ENCODE measurements at places on chromosomes 5 and 9.

GRCh38 chr5:129217179-129217578 lies 122.6 kb downstream of the ISOC1 start:
- DNase-seq: no peak

- no peak for DNase-seq
Observed at GRCh38 chr5:51960617-51961121, 577.4 kb downstream of the ISL1 start.

DNA sequence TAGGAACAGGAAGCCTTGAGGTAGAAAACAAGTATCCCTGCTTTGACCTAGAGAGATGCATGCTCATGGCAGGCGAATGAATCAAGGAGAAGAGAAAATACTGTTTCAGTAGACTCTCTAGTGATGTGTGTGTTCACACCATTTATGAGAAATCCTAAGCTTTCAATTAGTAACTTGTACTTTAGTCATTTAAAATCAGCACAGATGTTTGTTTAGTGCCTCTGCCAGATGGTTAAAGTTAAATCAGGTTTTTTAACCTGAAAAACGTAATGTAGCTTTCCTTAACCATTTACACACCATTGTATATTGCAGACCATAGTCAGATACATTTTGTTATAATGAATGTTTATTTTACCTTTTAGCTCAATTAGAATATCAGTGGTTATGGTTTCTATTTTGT lies 5.0 kb downstream of the TJP2 start:
- no peak for DNase-seq

- no peak for DNase-seq
Observed at GRCh38 chr5:142290577-142291299, 34.1 kb downstream of the SPRY4 start.

- no peak for DNase-seq
Observed at GRCh38 chr5:119743927-119744326, 114.6 kb downstream of the FAM170A start.

GRCh38 chr5:73901043-73901442 lies 275.0 kb downstream of the ARHGEF28 start:
- no peak for DNase-seq

- DNase-seq: peak; percentile 78
Observed at GRCh38 chr5:112146323-112147226, 272.5 kb downstream of the EPB41L4A start.

DNA sequence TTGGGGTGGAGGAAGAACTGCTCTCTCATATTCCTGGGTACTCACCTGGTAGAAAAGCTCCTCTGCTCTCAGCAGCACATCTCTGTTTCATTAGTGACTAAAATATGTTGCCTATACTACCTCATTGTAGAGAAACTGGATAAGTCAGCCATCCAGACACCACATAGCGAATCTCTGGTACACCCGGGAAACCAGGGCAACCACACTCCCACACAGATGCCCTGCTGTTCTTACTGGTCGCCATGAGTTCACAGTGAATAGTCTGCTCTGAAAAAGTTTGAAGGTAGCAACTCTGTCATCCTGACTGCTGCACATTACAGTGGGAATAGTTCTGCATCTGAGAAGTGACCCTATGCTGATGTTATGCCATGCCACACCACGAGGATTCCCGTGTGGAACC lies 135.0 kb downstream of the ENTREP1 start:
- no peak for DNase-seq

- no peak for DNase-seq
Observed at GRCh38 chr9:89528540-89528939, 30.6 kb upstream of the SEMA4D start.

GRCh38 chr5:179355976-179356974 lies 11.0 kb upstream of the ADAMTS2 start:
- DNase-seq: no peak

- DNase-seq: no peak
Observed at GRCh38 chr9:90659650-90660364, 17.2 kb upstream of the DIRAS2 start.

DNA sequence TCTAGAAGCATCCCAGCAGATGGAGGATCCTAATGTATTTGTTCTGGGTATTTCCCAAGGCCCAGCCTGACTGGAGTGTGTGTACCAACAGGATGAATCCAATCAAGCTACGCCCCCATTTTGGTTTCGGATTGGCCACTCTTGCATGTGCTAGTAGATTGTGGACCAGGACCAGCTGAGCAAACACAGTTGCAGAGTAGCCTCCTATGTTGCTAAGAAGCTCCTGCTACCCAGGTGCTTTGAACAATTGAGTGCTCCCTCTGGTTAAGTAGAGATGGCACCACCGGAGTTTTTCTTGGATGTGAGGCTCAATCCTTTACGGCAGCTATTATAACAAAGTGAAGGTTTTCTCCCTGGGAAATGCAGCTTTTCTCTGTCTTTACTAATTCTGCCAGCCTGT lies 204.5 kb downstream of the NTRK2 start:
- DNase-seq: no peak

DNA sequence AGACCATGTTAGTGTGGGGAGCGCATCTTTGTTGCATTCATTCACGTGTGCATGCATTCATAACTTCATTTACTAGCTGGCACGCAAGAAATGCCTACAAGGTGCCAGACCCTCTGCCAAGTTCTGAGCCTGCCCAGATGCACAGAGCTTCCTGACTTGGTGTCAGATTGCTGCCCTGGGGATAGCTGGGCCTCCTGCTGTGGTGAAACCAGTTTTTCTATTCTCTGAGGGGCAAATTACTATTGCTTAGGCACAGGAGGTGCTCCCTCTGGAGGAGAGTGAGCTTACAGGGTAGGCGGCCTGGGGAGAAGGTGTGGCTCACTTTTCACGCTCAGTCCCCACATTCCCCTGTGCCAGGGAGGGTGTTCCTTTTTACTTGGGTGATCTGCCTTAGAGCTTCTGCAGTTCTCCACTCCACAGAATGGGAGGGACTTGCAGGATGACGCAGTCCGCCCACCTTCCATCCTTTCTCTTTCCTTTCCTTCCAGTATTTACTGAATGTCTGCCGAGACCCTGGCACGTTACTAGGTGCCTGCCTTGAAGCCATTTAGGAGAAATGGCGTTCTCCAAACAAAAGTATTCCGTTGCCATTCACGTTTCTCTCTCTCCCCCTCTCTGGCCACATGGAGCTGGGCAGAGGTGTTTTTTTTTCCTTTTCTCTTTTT lies 27.9 kb upstream of the CTNNA1 start:
- peak; percentile 53 for DNase-seq

DNA sequence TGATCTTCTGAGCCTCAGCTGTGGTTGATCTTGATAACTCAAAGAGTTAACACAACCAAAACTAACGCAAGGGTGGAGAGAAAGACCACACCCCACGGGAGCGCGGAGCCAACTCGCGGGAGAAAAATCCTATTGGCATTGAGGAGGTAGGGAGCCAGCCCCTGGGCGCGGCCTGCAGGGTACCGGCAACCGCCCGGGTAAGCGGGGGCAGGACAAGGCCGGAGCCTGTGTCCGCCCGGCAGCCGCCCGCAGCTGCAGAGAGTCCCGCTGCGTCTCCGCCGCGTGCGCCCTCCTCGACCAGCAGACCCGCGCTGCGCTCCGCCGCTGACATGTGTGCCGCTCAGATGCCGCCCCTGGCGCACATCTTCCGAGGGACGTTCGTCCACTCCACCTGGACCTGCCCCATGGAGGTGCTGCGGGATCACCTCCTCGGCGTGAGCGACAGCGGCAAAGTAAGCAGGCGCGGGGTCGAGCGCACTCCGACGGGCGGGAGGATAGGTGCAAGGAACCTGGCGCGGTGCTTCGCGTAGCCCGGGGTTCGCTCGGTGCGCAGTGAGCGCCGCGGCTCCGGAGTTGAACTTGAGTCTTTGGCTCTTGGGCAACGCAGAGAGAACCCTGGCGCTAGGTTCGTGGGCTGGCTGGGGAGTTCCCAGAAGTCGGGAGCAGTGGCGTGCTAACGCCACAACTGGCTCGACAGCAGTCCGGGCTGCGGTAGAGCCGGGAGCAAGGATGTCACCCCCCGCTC lies at the start of gene GDA:
Gene GDA, plus strand, starts transcription at position 210 of the 745 bp plus-strand sequence. Its CDS starts 120 bp downstream, at position 330.
- DNase-seq: no peak

DNA sequence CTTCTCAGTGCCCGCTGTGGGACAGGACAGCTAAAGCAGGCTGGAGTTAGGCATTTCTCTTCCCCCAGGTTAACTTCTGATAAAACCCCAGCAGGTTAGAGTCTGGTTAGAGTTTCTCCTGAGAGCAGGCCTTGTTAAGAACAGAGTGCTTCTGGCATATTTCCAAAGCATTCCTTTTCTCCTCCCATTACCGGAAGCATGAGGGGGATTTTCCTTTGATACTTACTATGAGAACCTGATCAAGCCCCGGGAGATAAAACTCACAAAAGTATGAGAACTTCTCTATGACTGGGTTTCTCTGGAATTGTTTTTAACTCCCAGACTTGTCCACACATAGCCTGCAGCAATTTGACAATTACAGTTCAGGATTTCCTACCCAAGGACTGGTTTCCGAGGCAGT lies 77.4 kb upstream of the MAST4 start:
- no peak for DNase-seq

GRCh38 chr9:98121058-98121457 lies 2.0 kb upstream of the TRIM14 start:
- peak; percentile 61 for DNase-seq

GRCh38 chr9:93319301-93319991 lies 132.0 kb upstream of the FAM120A start:
- no peak for DNase-seq

GRCh38 chr5:148418511-148418910 lies 34.8 kb downstream of the FBXO38 start:
- no peak for DNase-seq

DNA sequence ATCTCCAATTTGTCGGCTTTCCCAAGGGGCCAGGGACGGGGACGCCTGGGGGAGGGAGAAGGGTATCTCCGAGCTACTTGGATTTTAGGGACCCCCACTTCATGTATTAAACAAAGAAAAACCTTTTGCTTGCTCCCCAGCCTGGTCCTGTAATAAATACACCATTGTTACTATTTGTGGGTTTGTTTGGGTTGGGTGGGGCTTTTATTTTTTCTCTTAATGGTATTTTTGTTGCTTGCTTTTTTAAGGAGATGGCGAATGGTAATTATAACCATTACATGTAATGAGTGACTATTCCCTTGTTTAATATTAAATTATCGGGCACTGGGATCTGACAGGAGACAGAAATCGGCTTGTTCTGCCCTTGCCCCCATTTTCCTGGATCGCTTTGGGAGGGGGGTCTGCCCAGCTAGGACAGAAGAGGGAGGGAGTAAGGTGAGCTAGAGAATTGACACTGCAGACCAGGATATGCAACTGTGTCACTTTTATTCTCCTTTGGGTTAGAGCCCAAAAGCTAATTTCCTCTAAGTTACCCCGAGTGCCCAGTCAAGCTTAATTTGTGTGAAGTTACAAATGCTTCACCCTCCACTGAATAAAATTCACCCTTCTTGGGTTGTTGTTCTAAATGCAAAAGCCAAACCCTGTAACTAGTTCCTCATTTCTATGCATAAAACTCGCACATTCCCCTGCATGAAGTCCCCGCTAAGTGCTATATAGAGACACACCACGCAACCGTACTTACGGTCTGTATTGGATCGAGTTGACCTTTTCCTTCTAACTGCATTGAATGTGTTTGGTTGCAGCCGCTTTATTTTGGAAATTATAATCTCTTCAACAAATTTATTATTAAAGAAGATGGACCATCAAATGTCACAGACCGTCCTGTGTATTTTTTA lies 1.6 kb upstream of the ZNF608 start:
- no peak for DNase-seq

- no peak for DNase-seq
Observed at GRCh38 chr5:133635051-133635450, 22.7 kb upstream of the FSTL4 start.

DNA sequence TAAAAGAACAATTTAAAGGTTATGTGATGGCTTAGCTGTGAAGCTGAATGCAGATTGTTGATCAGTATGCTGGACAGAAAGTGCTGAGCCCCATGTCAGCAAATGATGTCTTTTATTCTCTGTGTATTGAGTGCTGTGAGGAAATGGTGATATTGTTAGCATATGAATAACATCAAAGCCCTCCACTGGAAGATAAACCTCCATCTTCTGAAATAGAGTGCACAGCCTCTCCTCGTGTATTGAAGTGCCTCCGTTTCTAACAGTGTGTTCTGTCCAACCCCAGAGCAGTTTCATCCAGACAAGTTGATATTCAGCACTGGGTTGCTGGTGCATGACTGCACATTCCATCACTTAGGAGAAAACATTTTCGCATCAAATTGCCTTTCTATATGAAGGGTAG lies 242.9 kb downstream of the CSNK1G3 start:
- no peak for DNase-seq

- peak; percentile 28 for DNase-seq
Observed at GRCh38 chr5:149228618-149229297, 42.9 kb upstream of the AFAP1L1 start.

DNA sequence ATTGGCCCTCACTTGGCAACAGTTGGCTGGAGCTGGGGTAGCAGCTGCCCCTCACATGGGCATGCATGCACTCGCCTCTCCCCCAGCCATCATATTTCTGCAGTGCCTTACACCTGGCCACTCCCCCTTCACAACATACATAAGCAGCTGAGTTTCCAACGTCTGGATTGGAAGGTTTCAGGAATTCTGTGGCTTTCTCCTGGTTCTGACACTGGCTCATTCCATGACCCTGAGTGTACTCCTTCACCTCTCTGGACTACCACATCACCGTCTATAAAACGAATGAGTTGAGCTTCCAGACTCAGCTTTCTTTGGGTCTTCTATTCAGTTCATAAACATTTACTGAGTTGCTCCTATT lies 84.3 kb downstream of the GALNT10 start:
- no peak for DNase-seq

DNA sequence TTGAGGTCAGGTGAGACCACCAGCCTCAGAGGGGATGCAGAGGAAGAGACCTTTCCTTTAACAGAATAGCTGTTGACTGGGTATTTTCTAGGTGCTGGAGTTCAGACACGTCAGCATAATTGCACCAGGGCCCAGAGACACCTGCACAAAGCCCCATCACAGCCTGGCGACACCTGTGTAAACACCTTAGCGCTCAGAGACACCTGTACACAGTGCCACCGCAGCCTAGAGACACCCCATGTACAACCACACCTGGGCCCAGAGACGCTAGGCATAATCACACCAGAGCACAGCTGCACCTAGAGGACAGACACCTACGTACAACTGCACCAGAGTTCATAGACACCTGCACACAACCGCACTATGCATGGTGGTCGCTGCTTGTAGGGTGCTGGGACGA lies 1.0 kb downstream of the TRIP13 start:
- no peak for DNase-seq

DNA sequence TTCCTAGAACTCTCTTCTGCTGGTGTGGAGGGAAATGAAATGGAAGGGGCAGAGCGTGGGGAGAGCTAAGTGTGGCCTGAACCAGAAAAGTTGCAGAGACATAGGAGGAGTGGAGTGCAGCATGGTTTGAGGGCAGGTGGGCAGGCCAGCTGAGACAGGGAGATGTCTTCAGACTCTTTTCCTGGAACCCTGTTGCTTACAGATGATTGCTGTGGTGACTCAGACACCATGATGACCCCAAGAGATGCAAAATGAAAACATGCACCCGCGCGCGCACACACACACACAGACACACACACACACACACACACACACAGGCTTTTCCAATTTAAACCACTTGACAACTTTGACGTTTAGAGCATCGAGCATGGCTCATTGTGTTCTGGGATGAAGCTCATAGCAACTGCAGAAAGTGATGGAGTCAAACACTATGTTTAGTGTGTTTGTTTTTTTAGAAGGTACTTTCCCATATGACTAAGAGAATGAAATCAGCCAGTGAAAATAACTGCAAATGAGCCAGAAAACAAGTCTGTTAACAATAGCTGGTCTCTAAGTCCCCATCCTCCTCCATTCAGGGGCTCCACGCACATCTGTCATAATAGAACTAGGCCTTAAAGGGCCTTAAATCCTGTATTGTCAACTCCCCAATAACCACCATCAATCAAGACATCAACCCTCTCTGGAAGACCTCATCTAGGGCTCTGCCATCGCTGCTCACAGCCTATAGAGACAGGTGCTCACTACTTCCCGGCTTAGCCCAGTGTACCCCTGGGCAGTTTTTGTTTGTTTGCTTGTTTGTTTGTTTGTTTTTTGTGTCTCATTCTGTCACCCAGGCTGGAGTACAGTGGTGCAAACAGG lies 9.6 kb downstream of the TMOD1 start:
- DNase-seq: no peak
